Mucosa of gallbladder (tissue), 1 donor: ENCODE measurements at places on chromosomes 7 and 10. TPM values are rescaled to one million over a fixed set of nuclear protein-coding genes. Genes with fewer than 3 reads are reported as not detected.

Gene GPRIN2
- 14.8 TPM for total RNA-seq

Gene CYP26C1
- 0.06 TPM for total RNA-seq

Gene FRAT1
- 9.4 TPM for total RNA-seq

Gene LRRC18
- 0.20 TPM for total RNA-seq

Gene DRGX
- total RNA-seq = not detected

Gene SLC26A3
- total RNA-seq = 856 TPM

Gene HOXA1
- 0.40 TPM for total RNA-seq

Gene AKR1C2
- total RNA-seq = 85.5 TPM

Gene VIPR2
- total RNA-seq = 7.3 TPM

Gene PDE6C
- not detected for total RNA-seq

Gene TAS2R3
- total RNA-seq = 1.5 TPM
